ENCODE measurements at places on chromosomes 16 and 17. TPM values are rescaled to one million over a fixed set of nuclear protein-coding genes. Genes with fewer than 3 reads are reported as not detected.

DNA sequence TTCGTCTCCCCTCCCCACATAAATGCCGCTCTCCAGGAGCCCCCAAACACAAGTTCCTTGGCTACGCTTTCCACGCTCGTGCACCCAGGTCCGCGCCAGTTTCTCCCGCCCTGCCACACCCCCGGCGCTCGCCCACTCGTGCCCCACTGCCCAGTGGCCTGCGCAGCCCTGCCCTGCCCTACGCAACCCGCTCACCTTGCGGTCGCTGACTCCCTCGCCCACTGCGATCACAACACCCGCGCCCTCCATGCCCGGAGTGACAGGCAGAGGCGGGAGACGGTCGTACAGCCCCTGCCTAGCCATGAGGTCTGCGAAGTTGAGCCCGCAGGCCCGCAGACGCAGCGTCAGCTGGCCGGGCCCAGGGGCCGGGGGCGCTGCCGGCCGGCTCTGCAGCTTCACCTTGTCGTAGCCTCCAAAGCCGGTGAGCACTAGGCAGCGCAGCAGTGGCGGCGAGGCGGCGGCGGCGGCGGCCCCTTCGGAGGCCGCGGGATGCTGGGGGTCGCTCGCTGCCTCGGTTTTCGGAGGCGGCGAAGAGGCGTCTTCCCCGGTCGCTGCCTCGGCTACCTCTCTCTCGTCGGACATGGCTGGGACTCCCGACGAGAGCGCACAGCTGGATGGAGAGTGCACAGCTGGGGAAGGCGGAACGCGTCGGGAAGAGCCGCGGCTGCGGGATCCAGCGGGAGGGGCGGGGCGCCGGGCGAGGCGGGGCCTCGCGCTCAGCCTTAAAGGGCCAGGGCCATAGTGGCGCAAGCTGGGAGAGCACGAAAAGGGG, at the start of gene VAT1:
VAT1 (minus strand) TSS at position 645 of the 772 bp plus-strand sequence; CDS start at position 582, 63 bp downstream.
- peak within 1 kb of the TSS; percentile 100 for H3K4me3 ChIP-seq
- H3K4me1 ChIP-seq: peaks cover 49% of the 10 kb centered on the region
- peak within 1 kb of the TSS; percentile 89 for H3K27ac ChIP-seq
- DNase-seq: peak; percentile 89
- H3K36me3 ChIP-seq: peaks cover 16% of the 10 kb centered on the region

DNA sequence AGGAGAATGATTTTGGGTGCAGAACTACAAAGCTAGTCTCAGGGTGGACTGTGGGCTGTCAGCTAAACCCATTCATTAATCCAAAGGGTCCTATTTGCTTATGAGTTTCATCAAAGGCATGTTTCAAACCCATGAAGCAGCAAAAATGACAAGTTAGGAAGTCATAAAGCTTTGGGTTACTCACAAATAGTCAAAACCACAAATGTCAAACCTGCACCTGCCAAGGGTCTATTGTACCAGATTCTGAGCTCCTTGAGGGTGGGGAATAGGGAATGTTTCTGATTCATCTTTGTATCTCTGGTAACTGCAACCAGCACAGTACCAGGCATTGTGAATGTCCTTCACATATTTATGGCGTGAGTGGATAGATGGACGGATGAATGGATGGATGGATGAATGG, 317.7 kb downstream of the MAF start:
- H3K4me3 ChIP-seq: no peak overlapping the region
- H3K27ac ChIP-seq: no peak overlapping the region
- peaks cover 12% of the 10 kb centered on the region for H3K4me1 ChIP-seq
- H3K27me3 ChIP-seq: no peaks in the 10 kb centered on the region

- no peak for DNase-seq
- H3K4me1 ChIP-seq: no peaks in the 10 kb centered on the region
- no peak overlapping the region for H3K27ac ChIP-seq
- H3K27me3 ChIP-seq: no peaks in the 10 kb centered on the region
Observed at GRCh38 chr17:56165072-56165641, 11.9 kb downstream of the ANKFN1 start.

DNA sequence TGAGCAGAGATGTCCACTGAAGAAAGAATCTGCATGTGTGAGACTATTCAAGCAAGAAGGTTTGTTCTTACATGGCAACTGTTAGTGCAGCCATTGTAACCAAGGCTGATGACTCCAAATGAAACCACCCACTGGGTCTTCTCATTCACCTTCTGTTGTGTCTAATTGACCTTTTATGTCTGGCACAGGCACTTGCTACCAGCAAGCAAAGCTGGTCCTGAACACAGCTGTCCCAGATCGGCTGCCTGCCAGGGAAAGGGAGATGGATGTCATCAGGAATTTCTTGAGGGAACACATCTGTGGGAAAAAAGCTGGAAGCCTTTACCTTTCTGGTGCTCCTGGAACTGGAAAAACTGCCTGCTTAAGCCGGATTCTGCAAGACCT, 3.6 kb downstream of the CDC6 start:
- peaks cover 14% of the 10 kb centered on the region for H3K4me1 ChIP-seq
- H3K27me3 ChIP-seq: no peaks in the 10 kb centered on the region
- no peak overlapping the region for H3K27ac ChIP-seq
- no peaks in the 10 kb centered on the region for H3K36me3 ChIP-seq
- H3K4me3 ChIP-seq: no peak overlapping the region

- no peaks in the 10 kb centered on the region for H3K36me3 ChIP-seq
- no peaks in the 10 kb centered on the region for H3K27me3 ChIP-seq
- DNase-seq: no peak
Observed at GRCh38 chr16:64321881-64322280, 800.0 kb downstream of the CDH11 start.

GRCh38 chr17:44464037-44464436, 39.2 kb downstream of the GPATCH8 start:
- no peak overlapping the region for H3K4me3 ChIP-seq
- peaks cover 34% of the 10 kb centered on the region for H3K36me3 ChIP-seq
- H3K4me1 ChIP-seq: peaks cover 26% of the 10 kb centered on the region
- DNase-seq: no peak
- H3K27me3 ChIP-seq: no peaks in the 10 kb centered on the region

DNA sequence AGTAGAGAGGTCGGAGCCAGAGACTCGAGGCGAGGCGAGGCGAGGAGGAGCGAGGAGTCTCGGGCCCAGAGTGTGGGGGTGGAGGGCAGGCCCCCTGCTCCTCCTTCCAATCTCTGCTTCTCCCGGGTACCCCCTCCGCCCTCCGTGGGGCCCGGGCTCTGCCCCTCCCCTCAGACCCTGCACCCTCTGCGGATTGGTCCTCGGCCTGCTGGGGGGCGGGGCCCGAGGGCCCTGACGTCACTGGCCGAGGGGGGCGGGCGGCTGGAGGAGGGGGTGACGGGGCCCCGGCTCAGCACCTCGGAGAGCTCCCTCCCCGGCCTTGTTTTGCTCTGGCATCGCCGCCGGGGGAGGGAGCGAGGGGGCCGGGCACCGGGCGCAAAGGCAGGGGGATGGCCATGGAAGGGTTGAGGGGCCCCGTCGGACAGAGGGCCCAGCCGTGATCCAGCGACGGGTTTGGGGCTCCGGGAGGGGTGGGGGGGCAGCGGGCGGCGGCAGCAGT, at the start of gene RUNDC3A:
RUNDC3A (plus strand) TSS at position 282 of the 499 bp plus-strand sequence. CDS start 232 bp downstream, outside the sequence.
- H3K36me3 ChIP-seq: no peaks in the 10 kb centered on the region
- peak within 1 kb of the TSS; percentile 57 for H3K4me3 ChIP-seq
- no peak within 1 kb of the TSS for H3K27ac ChIP-seq
- H3K4me1 ChIP-seq: peaks cover 19% of the 10 kb centered on the region
- peak; percentile 85 for DNase-seq

DNA sequence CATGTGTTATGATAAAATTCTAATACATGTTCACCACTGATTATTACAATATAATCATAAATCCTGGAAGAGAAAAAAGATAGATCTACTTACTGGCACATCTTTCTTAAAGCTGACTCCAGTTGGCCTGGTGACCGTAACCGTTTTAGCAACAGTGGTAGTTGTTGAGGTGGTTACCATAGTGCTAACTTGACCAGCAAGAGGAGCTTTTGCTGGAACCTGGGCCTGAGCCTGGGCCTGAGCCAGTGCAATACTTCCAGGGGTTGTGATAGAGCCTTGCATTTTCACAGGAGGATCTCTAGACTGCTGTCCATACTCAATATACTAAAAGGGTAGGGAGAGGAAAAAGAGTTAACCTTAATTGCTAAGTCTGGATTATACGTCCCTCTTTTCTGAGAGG, 36.2 kb downstream of the SETD6 start:
- DNase-seq: no peak
- H3K27me3 ChIP-seq: no peaks in the 10 kb centered on the region
- no peak overlapping the region for H3K4me3 ChIP-seq
- no peak overlapping the region for H3K27ac ChIP-seq
- no peaks in the 10 kb centered on the region for H3K4me1 ChIP-seq
- peaks cover 100% of the 10 kb centered on the region for H3K36me3 ChIP-seq

- H3K27ac ChIP-seq: no peak overlapping the region
- H3K27me3 ChIP-seq: no peaks in the 10 kb centered on the region
- H3K36me3 ChIP-seq: no peaks in the 10 kb centered on the region
- H3K4me1 ChIP-seq: no peaks in the 10 kb centered on the region
- DNase-seq: no peak
Observed at GRCh38 chr17:17342242-17342945, 39.2 kb downstream of the NT5M start.

DNA sequence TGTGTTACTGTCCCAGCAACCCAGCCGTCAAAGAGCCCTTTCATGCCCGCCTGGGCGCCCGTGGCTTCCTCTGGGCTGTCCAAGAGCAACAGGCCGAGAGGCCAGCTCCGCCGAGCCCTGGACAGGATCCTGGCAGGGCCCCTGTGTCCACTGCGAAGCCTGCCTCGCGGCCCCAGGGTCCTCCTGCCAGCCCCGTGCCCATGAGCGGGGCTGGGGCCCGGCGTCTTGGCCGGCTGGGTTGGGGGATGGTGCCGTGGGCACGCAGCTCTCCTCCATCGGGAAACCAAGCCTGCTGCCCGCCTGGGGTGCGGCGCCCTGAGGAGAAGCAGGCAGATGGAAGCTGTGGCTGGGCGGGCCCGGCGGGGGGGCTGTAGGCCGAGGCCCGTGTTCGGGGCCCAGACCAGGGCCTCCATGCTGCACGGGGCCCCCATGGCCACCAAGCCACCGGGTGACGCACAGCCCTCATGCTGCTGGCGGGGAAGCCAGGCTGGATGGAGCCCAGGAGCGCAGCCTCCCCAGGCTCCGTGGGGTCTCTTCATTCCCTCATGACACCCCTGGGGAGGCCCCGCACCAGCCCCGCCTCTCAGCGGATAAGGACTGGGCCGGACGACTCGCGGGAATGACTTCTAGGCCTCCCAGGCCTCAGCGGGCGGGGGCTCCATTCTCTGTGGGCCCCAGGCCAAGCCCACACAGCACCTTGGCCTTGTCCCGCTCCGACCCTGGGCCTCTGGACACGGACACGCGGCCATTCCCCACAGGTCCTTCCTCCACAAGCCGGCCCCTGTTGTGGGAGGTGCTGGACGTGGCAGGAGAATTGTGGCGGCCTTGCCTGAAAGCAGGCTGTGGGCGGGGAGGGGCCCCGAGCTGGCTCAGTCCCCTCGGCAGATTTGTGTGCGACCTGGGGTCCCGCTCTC, at the start of gene C1QTNF8:
C1QTNF8 (minus strand) TSS at position 76 of the 914 bp plus-strand sequence. CDS start 1,322 bp downstream, outside the sequence.
- H3K36me3 ChIP-seq: no peaks in the 10 kb centered on the region
- peaks cover 45% of the 10 kb centered on the region for H3K27me3 ChIP-seq

GRCh38 chr16:19601083-19601976, 45.8 kb downstream of the VPS35L start:
- peaks cover 81% of the 10 kb centered on the region for H3K36me3 ChIP-seq
- no peak overlapping the region for H3K27ac ChIP-seq
- H3K4me3 ChIP-seq: no peak overlapping the region
- DNase-seq: no peak
- no peaks in the 10 kb centered on the region for H3K27me3 ChIP-seq

DNA sequence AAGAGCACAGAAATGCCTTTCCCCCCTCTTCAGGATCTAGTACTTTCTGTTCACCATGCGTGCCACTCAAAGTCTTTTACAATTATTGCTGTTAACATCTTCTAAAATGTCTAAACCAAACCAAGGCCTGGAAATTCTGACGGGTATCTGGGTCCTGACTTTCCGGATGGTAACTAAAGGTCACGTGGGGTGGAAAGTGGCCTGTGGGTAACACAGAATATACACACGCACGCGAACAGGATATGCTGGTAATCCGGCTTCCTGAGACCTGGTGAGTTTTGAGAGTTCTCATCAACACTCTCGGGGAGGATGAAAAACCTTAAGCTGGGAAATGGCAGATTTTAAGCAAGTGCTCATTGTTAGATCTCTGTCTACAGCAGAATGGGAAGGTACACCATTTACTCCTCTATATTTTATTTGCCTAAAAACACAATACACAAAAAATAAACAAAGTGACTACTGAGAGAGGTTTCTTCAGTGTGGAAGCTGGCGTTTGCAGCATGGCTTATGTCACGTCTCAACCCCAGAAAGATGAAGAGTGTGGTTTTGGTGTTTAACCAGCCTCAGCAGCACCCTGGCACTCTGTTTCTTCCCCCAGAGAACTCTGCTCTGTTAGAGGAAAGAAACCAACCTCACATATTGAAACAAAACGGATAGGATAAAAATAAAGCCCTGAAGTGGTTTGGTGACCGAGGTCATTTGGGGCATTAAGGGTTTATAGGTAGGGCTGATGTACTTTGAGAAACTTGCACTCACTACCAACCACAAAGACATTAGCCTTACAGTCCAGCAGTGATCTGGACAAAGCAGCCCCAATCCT, 37.3 kb downstream of the SMG6 start:
- H3K36me3 ChIP-seq: peaks cover 17% of the 10 kb centered on the region
- DNase-seq: no peak
- no peak overlapping the region for H3K4me3 ChIP-seq

DNA sequence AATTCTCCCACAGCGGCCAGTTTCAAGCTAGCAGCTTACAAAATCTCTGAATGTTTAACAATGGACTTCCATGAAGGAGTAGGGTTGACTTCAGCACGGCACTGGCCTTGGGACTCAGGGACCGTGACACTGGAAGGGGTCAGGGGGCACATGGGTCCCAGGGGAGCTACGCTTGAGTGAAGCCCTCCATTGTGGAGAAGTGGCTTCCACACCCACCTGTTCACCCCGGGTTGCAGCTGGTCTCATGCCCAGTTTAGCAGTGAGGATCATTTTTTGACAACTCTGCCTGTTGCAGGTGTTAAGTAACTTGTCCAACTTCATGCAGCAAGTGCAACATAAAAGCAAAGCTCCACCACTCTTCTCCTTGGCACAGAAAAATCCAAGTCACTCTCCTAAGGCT, 510.2 kb downstream of the CDH13 start:
- H3K36me3 ChIP-seq: no peaks in the 10 kb centered on the region
- no peaks in the 10 kb centered on the region for H3K27me3 ChIP-seq
- H3K4me1 ChIP-seq: no peaks in the 10 kb centered on the region
- peak overlapping the region; percentile 3 for H3K27ac ChIP-seq

Gene C16orf89
- total RNA-seq: 198 TPM

Gene MYO15A
- 3.3 TPM for total RNA-seq

Gene TBX4
- 22.3 TPM for total RNA-seq

Gene SLC5A11
- 0.27 TPM for total RNA-seq

Gene CCP110
- total RNA-seq: 23.9 TPM
